Anterior cingulate cortex (tissue), 58 donors: ENCODE measurements at places on chromosomes 13 and 19.
A peak's percentile ranks its signal among the peaks of the same experiment; 100 is the strongest.

DNA sequence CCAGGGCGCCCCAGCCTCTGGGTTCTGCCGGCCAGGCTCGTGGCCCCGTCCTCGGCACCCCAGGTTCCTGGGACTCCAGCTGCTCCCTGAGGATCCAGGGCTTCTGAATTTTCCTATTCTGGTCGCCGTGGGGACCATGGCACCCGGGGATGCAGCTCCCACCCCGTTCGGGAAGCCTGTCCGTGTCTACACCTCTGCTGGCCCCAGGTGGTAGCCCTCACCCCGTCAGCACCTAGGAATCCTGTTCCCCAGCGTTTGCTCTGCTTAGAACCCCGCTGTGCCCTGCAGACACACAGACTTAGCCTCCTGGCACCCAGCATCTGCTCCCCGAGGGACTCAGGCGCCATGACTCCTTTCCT lies 960 bp downstream of the PPFIA3 start:
- no peak for DNase-seq

DNA sequence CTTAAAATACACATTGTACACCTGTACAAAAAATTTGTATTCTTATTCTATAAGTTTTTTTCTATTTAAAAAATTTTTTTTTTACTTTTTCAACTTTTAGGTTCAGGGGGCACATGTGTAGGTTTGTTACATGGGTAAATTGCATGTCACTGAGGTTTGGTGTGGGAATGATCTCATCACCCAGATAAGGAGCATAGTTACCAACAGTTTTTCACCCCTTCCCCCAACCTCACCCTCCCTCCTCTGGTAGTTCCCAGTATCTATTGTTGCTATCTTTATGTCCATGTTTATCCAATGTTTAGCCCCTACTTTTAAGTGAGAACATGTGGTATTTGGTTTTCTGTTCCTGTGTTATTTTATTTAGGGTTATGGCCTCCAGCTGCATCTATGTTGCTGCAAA lies 89.9 kb downstream of the CDK8 start:
- no peak for DNase-seq

DNA sequence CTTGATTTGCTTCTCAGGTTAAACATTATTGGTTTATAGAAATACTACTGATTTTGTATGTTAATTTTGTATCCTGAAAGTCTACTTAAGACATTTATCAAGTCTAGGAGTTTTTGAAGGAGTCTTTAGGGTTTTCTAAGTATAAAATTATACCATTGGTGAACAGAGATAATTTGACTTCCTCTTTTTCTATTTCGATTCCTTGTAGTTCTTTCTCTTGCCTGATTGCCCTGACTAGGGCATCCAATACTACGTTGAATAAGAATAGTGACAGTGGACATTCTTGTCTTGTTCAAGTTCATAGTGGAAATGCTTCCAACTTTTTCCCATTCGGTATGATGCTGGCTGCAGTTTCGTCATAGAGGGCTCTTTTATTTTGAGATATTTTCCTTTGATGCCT lies 807.5 kb upstream of the SLC10A2 start:
- no peak for DNase-seq

DNA sequence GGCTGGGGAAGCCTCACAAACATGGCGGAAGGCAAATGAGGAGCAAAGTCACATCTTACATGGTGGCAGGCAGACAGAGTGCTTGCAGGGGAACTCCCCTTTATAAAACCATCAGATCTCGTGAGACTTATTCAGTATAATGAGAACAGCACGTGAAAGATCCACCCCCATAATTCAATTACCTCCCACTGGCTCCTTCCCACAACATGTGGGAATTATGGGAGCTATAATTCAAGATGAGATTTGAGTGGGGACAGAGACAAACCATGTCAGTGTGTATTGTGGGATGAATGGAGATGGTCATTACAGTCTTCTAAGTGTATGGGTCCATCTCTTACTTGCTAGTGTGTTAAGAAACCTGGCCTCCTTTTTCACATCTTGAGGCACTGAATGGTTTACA lies 4.4 kb downstream of the BCKDHA start:
- DNase-seq, result no peak

GRCh38 chr13:97276862-97277269 lies 54.7 kb downstream of the MBNL2 start:
- DNase-seq, result no peak

- no peak for DNase-seq
These were observed 9.5 kb downstream of the PIAS4 start for GRCh38 chr19:4016903-4017638.

DNA sequence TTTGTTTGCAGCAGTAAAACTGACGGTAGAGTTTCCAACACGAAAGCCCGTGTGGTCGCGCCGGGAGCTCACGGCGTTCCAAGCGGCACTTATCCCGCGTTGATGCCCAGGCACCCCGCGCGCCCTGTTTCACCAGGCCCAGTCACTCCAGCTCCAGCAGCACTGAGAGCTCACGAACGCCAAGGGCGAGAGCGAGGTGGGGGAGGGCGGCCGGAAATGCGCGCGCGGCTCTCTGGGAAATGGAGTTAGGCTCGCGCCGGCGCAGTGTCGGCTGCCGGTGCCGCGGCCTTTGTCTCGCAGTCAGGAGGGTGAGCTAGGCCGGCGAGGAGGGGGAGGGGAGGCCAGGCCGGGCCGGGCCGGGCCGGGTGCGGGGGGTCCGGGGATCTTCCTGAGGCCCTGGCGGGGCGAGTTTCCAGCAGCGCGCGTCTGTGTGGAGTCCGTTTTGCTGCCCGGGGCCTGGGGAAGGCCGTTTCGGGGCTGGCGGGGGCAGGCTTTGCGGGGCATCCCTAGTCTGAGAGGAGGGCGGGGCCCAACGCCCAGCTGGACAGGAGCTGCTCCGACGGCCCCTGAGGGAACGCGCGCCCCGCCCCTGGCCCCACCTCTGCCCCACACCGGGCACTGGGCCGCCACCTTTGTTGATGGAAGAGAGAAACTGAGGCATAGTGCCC lies at the start of gene ZNF135:
Gene ZNF135 (plus strand): TSS at position 280 of the 668 bp plus-strand sequence. CDS start 721 bp downstream, outside the sequence.
- DNase-seq, result peak; percentile 80
